ENCODE measurements at places on chromosomes 11 and 22.

- no peak for DNase-seq
Observed at GRCh38 chr11:122020902-122021301, 95.1 kb downstream of the BLID start.

DNA sequence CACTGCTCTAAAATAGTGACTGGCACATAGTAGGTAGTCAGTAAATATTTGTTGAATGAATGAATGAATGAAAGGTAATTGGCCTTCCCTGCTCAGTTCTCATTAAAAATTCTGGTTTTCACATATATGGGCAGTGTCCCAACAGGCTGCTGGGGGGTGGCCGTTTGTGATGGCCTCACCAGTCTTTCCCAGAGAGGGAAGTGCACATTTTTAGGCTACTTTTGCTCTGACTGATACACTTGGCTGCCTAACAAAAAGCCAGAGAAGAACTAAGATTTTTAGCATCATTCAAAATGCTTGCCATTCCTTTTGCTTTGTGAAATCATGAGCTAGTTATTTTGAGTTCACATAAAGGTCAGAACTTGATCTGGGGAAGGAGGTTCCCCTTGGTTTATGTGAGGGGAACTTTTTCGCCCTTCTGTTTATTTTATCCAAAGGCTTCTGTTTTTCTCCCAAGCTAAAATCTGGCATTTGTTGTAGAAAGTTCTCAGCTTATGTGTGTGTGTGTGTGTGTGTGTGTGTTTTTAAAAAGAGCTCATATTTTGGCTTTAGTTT, 83.1 kb downstream of the PTPRJ start:
- no peak for DNase-seq

DNA sequence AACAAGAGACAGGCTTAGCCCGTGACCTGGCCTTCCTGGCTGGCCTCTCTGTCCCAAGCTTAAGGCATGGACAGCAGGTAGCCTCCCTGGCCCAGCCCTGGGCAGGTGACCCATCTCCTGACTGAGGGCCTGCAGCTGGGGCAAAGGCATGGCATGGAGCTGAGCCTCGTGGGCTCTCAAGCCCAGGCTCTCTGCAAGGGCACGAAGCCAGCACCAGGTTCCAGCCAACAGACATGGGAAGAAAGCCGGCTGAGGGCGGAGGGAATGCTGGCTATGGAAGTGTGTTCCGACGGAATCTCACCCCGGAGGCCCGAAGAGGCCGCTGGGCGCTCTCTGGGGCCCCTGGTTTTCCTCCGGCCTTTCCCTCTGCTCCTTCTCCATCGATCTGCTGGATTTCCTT, 12.9 kb downstream of the DNAL4 start:
- DNase-seq = no peak

- no peak for DNase-seq
Observed at GRCh38 chr11:17004486-17005148, 9.6 kb downstream of the PLEKHA7 start.

DNA sequence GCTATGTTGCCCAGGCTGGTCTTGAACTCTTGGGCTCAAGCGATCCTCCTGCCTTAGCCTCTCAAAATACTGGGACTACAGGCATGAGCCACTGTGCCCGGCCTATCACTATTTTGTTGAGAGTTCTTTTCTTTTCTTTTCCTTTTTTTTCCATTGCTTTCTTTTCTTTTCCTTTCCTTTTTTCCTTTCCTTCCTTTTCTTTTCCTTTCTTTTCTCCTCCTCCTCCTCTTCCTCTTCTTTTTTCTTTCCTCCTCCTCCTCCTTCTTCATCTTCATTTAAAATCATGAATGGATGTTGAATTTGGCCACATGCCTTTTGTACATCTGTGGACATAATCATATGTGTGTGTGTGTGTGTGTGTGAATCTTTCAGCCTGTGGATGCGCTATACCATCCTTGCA, 25.7 kb upstream of the PRAME start:
- no peak for DNase-seq

DNA sequence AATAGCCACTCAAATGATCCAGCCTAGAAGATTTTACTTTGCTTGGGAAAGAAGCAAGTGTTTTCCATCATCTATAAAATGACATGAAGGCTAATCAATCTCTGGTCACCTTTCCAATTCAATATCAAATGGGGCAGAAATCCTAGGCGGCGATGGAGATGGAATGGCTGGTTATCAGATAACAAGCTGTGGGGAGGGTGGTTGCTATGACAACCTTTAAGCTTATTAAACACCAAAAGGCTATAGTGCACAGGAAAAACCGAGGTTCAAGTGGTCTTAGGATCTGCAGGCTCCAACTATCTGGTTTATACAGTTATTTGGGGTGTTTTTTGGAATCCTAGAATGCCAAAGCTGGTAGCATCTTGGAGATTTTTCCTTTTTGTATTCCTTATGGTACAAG, 13.9 kb upstream of the BSX start:
- no peak for DNase-seq
